COR-L47 (cell line): ENCODE measurements at places on chromosomes 12 and 14.

DNA sequence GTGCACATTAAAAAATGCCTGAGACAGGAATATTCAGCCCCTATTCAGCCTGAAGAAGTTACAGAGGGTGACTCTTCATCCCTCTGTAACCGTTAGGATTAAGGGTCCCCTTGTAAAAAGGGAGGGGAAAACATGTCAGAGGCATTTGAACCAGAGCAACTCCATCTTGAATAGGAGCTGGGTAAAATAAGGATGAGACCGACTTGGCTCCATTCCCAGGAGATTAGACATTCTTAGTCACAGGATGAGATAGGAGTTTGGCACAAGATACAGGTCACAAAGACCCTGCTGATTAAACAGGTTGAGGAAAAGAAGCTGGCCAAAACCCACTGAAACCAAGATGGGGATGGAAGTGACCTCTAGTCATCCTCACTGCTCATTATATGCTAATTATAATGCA is 19.9 kb upstream of the MDM1 start:
- DNase-seq, result no peak

DNA sequence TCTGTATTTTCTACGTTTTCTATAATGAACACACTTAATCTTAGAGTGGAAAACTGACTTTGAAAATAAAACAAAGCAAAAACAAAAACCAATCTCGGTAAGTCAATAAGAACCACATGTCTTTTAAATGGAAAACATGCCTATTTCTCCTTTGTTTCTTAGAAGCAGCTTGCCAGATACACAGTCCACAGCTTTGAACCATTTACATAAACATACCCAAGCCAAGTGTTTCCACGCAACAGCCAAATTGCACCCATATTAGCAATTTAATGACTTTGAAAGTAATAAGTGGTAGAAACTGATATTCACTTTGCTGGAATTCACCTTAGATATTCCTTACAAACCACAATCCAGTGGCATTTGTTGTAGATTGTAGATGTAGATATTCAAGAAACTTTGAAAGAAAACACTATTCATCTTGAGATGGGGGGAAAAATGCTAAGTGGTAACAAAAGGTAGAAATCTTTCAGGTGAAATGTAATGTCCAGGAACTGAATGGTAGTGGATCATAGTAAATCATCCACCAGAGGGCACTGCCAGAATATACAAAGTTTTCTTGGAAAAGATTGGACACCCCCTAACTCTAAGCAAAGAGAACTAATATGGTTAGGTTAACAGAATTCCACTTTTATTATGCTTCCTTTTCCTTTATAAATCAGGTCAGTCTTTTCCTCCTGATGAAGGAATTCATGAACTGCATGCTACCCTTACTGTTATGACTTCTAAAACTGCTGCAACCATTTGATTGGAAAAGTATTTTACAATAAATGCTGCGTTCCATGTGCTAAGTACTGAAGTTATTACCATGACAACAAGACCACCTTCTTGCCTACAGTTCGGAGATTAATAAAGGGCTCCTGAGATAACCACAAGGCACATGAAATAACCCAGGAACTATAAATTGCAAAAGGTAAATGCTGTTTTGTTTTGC is 69.8 kb downstream of the RERG start:
- peak; percentile 22 for DNase-seq

- no peak for DNase-seq
Measured at GRCh38 chr12:45415393-45415817, 199.5 kb downstream of the ANO6 start.

- DNase-seq, result no peak
Measured at GRCh38 chr12:51898506-51898905, 8.8 kb upstream of the ACVRL1 start.

- peak; percentile 88 for DNase-seq
Measured at GRCh38 chr14:74326369-74327152, 21.7 kb upstream of the VRTN start.

DNA sequence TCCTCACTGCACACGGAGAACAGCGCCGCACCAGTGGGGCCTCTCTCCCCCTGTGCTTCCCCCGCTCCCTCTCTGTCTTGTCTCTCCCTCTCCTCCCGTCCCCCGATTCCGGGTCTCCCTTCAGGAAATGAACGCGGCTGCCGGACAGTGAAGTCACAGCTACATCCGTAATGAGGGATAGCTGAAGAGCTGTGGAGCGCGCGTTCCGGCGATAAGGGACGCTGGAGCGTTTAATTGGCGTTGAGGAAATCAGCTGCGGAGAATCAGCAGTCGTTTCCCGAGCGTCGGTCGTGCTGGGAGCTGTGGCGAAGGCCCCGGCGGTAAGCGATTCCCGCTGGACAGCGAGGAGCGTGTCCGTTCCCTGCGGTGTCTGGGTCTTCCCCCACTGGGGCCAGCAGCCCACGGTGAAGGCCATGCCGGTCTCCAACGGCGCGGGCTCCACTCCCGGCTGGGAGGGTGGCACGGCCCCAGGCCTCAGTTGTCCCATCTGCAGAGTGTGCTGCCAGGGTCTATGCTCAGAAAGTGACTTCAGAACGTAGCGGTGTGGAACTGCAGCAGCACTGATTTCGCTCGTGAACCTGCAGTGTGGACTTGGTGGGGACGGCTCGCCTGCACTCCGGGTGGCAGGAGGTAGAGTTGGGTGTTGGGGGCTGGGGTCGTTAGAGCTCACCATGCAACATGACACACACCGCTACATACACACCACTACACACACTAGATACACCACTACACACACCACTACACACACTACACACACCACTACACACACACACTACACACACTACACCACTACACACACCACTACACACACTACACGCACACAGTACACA is 10.9 kb downstream of the NOC4L start:
- DNase-seq, result no peak

- no peak for DNase-seq
Measured at GRCh38 chr12:19191563-19191962, 62.0 kb downstream of the PLEKHA5 start.

DNA sequence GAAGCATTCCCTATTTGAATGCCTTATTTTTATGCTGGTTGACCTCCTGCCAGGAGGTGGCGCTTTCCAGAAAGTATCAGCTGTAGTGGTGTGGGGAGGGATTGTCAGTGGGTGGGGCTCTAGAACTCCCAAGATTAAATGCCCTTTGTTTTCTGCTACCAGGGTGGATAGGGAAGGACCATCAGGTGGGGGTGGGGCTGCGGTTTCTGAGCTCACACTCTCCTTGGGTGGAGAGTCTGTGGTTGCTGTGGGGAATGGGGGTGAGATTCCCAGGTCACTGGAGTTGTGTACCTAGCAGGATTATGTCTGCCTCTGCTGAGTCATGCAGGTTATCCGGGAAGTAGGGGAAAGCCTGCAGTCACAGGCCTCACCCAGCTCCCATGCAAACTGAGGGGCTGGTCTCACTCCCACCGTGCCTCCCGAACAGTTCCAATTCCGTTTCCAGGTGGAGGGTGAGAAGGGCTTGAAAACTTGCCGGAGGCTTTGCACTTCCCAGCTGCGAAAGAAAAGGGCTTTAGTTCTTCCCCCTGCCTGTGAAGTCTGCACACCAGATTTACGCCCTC is 68.3 kb downstream of the ALG10B start:
- no peak for DNase-seq

GRCh38 chr14:101727611-101728366 is 33.7 kb upstream of the PPP2R5C start:
- DNase-seq, result no peak

GRCh38 chr12:1811948-1812291 is 8.4 kb upstream of the LRTM2 start:
- DNase-seq, result no peak

- DNase-seq, result no peak
Measured at GRCh38 chr12:48004053-48004941, at the start of gene COL2A1. Gene COL2A1, minus strand, starts transcription at chr12:48004476. Its CDS starts 155 bp downstream, at chr12:48004321.

DNA sequence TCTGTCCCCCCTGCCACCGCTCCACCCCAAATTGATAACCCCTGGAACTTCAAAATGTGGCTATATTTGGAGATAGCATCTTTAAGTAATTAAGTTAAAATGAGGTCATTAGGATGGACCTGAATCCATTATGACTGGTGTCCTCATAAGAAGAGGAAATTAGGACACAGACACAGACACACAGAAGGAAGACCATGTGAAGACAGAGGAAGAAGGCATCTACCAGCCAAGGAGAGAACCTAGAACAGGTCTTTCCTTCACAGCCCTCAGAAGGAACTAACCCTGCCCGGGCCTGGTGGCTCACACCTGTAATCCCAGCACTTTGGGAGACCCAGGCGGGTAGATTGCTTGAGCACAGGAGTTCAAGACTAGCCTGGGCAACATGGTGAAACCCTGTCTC is 3.6 kb upstream of the HRK start:
- DNase-seq, result no peak

- DNase-seq, result no peak
Measured at GRCh38 chr12:30975581-30975980, 49.0 kb downstream of the TSPAN11 start.

DNA sequence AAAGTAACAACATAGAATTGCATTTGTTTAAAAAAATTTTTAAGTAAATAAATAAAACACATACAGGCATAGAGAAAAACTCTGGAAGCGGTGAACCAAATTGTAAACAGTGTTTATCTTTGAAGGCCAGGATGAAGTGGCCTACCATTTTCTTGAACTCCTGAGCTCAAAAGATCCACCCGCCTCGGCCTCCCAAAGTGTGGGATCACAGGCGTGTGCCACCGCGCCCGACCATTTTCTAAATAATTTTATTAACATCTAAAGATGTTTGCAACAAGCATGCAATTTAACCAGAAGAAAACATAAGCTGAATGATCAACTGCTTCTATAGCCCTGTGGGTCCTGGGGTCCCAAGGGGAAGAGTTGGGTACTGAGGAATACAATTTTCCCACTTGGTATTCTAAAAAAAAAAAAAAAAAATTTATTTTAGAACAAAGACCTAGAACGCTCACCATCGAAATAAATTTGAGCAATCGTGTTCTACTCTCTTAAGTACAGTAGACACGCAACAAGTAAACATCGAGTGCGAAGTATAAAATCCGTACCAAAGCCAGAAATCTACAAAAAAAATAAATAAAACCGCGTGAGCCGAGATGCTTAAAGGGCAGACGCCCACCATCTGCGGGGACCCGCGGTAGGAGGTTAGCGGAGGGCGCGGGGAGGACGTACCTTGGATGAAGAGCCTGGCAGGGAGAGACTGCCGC is 484 bp downstream of the MIS18BP1 start:
- DNase-seq, result peak; percentile 11

GRCh38 chr14:81506487-81506886 is 27.2 kb downstream of the SEL1L start:
- DNase-seq, result no peak

- no peak for DNase-seq
Measured at GRCh38 chr14:83828406-83828805, 1701.5 kb upstream of the FLRT2 start.

DNA sequence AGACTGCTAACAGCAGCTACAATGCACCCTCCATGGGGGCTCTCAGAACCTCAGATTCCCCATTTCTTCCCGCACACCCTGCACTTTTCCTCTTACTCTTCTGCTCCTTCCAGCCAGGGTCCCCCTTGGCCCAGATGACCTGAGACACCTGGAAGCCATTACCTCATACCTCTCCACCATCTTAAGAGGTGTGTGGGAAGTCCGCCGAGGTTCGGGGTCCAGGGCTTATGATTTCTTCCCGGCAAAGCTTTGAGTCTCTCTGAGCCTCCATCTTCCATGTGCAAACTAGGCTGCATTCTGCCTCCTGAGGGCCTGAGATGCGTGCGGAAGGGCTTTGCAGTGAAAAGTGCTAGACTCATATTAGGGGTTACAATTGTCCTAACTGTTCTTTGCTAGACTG is 5.3 kb downstream of the GSC start:
- no peak for DNase-seq

GRCh38 chr12:108000111-108000510 is 129.0 kb upstream of the WSCD2 start:
- no peak for DNase-seq

DNA sequence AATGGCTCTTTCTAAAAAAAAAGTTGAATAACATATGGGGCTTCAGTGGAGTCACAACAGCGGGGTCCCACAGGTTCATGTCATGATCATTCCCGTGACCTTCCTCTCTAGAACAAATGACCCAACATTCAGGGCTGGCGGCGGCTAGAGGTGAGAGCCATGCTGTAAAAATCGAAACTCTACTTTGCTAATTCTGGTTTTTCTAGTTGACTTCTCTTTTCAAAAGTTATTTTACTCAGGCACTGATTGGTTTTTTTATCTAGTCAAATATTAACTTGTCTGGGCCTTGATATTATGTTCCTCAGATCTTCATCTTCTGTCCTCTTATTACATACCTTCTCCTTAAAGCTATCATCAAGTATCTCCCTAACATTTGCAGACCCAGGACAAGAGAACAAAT is 402.9 kb upstream of the SOX5 start:
- no peak for DNase-seq

DNA sequence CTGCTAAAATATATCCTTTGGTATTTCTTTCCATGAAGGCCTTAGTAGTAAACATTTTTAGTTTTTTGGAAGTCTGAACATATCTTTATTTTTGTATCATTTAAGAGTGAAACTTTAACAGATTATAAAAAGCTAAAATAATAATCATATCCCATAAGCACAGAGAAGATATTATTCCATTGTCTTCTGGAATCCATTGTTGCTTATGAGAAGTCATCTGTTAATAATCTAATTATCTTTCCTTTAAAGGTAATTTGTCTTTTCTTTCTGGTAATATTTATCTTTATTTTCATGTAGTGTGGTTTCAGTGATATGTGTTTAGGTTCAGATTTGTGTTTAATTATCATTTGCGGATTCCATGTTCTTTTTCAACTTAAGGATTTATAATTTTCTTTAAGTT is 261.7 kb downstream of the MSRB3 start:
- DNase-seq, result no peak

DNA sequence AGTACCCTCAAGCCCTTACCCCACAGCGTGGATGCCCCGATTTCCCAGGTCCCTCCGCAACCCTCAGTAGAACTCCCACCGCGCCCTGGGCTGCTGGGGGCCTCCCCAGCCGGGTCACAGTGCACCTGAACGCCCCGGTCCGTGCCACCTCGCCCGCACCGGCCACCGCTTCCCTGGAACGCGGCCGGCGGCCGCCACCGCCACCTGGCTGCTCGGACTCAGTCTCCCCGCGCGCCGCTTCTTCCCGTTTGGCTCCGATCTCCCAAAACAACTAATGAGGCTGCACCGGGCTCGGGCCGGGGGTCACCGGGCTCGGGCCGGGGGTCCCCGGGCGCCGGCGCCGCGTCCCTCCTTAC is 1.0 kb downstream of the ITPK1 start:
- DNase-seq, result no peak

DNA sequence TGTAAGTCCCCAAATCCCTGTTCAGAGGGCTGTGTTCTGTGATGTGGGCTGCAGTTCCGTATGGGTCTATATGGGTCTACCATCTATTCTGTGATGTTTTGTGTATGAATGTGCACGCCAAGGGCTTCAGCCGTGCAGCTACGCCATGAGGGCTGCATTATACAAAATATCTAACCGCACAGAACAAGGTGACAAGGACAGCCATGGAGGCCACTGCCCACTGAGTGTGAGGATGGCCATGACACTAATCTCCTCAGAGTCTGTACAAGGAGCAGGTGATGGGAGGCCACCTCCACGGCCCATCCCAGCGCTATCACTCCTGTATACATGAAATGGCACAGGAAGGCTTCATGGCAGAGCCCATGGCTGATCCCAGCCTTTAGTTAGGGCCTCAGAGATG is 102.0 kb downstream of the DICER1 start:
- DNase-seq, result no peak
